ENCODE measurements at places on chromosomes 3 and 15.
A peak's percentile ranks its signal among the peaks of the same experiment; 100 is the strongest.

DNA sequence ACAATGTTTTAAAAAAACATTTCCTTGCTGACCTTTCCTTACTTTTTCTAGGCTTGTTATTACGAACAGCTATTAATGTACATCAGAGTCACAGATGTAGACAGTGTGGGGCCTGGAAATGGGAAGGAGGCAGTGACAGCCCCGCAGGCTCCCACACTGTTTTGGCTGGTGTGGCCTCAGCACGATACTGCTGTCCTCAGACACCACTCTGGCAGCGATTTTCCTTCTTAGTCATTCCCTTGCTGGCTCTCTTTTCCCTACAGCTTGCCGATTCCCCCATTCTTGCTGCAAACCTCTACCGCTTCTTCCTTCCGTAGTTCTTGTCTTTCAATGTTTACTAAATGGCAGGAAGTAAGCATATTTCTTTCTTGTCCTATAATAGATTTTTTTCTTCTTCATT is 113.1 kb downstream of the ABI3BP start:
- DNase-seq = no peak

DNA sequence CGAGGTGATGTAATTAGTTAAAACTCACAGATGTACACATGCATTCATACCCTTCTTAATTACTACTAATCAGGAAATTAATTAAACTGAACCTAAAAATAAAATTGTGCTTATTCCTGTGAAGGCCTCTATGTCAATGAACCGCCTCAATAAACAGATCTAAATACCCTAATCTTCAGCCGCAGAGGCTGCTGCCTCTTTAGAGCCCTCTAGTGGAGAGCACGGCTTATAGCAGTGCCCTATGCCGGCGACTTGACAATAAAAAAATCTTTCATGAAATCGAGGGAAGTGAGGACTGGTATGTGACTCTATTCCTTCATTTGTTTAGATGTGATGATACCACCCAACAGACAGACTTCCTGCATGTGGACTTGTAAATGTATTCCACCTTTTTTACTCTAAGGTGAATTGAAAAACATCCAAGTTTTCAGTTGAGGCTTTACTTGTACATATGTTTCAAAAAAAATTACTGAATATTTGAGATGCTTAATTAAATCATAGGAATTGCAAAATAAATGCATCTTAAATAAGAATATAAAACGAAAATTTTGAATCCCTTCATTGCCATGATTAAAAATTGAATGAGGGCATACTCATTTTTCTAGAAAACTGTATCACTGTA is 8.3 kb upstream of the EPHA3 start:
- DNase-seq = no peak

DNA sequence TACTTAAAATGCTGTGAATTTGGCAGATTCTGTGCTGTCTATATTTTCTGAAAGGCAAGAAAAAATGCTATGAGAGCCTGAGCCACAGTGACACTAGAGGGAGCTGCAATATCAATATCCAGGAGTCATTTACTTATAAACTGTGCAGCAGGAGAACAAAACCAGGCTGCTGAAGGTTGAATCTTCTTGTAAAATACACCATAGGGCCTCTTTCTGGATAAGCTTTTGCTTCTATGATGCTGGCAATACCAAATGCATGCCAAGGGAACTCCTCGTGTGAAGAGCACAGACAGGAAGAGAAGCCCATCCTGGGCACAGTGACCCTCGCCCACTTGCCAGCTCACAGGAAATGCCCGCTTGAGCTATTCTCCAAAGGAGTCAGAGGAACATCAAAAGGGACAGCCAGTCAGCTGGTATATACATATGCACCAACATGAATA is 48.0 kb upstream of the TSPAN3 start:
- no peak for DNase-seq

- no peak for DNase-seq
These were observed 428.8 kb downstream of the PYDC2 start for GRCh38 chr3:191889756-191890155.

GRCh38 chr15:92503889-92504288 is 110.2 kb downstream of the ST8SIA2 start:
- no peak for DNase-seq

- DNase-seq = no peak
These were observed 22.9 kb upstream of the PLXNA1 start for GRCh38 chr3:126959921-126960603.

GRCh38 chr3:20105513-20106280 is 65.5 kb downstream of the KAT2B start:
- DNase-seq = no peak

GRCh38 chr3:169026543-169027182 is 636.8 kb downstream of the MECOM start:
- no peak for DNase-seq

DNA sequence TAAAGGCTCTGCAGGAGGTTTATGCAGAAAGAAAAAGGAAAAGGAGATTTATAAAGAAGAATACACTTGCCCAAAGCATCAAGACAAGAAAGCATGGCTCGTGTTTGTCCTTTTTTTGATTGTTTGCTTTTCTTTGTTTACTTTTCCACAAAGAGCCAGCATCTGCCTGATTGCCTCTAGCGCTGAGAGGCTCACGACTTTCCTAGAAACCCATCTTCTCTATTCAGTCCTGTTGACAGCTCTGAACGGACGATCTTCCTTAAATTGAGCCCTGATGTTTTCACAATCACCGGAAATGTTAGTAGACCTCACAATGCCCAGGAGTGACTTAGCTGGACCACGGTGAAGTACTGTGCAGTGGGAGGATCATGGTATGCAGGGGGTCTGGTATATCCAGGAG is 12.4 kb downstream of the GP5 start:
- no peak for DNase-seq

- peak; percentile 75 for DNase-seq
These were observed 83.7 kb downstream of the ETV5 start for GRCh38 chr3:186025161-186025560.

DNA sequence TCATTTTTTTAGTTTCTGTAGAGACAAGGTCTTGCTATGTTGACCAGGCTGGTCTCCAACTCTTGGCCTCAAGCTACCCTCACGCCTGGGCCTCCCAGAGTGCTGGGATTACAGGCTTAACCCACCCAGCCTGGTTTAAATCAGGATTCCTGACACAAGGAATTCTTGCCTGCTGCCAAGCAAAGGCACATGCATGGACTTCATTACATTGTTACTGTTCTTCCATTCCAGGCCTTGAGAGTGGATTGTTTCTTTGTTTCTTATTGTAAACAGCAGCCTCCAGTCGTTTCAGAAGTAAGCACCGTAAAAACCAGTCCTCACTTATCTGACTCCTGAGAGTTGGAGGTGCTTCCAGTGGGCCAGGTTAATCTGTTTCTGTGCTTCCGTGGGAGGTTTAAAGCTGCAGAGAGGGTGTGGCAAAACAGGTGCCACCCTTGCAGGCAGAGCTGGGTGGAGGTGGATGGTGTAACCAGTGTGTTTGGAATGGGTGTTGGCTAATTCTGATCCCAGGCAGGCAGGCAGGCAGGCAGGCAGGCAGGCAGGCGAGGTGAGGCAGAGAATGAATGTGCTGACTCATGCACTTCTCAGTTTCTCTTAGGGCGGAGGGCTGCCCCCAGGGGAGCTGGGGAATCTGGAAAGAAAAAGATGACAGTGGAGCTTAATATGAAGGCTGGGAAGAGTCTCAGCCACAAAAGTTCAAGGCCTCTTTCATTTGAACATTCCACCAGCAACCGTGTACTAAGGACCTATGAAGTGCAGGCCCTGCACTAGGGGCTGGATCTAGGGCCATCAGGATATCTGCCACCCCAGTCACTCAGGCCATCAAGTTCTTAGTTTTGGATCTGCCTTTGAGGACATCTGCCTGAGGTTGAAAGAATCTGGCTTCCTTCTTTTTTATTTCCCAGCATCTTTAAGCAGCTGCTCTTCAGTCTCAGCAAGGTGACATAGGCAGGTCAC is 37.0 kb upstream of the CDCP1 start:
- no peak for DNase-seq

DNA sequence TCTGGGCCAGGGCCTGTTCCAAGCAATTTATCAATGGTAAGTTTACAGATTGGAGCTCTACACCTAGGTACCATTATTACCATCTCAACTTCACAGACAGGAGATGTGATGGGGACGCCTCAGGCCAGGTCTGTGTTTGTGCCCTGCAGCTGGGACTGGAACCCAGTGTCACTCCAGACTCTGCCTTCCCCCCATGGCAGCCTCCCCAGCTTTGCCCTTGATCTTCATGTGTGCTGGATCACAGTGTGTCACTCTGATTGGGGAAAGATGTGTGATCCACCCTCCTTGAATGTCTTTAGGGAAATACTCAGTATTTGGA is 59.6 kb downstream of the MGLL start:
- DNase-seq = no peak

DNA sequence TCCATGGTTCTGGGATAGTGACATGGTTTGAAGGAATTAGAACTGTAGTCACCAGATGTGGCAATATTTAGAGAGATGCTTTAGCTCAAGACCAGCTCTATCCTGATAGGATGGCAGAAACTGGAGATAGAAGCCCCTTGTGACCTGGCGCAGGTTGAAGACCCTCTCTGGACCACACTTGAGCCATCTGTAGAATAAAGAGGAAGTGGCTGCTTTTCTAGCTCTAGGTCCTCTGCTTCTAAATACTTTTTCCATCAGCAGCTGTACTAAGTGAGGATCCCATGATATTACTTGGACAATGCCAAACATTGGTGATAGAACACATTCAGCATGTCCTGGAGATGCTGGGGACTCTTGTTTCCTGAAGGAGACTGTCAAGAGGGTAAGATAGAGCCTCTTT is 172.6 kb downstream of the PDCD6IP start:
- DNase-seq = no peak

GRCh38 chr3:186967686-186968085 is 37.4 kb downstream of the ST6GAL1 start:
- DNase-seq = no peak

DNA sequence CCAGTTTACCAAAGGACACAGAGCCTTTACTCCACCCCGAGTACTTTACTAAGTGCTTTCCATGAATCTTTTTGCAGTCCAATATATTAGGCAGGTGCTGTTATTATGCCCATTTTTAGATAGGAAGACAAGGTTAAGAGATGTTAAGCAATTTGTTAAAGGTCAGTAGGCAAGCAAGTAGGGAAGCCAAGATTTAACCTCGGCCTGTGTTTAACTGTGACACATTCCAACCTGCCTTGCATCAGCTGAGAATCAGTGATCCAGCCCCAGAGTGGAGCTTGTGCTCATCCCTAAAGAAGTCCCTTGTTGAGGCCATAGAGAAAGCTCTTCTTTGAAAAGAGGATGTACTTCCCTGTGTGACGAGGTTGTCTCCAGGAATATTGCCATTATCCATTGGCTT is 51.3 kb upstream of the C15orf61 start:
- no peak for DNase-seq

GRCh38 chr3:15403965-15404364 is 23.4 kb downstream of the METTL6 start:
- DNase-seq = no peak

DNA sequence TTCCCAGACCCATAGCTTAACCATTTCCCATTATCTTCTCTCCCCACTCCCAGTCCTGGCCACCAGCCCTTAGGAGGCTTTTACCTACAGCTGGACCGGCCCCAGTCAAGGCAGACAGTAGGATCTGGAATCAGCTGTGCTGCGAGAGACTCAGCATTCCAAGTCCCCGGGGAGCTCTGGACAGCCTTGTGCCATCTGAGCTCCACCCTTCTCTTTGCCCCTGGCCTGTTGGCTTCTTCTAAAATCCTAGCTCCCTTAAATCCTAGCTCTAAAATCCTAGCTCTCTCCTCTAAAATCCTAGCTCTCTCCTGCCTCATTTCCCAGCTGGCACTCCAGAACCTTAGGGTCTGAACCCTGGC is 21.3 kb downstream of the MEGF11 start:
- DNase-seq = no peak

- no peak for DNase-seq
These were observed 1237.9 kb downstream of the ROBO2 start for GRCh38 chr3:78277801-78278200.

- no peak for DNase-seq
These were observed 80.7 kb upstream of the PSMD6 start for GRCh38 chr3:64104006-64104405.

- DNase-seq = no peak
These were observed 66.1 kb downstream of the GBE1 start for GRCh38 chr3:81695302-81695701.

- no peak for DNase-seq
These were observed 53.7 kb downstream of the TRIM42 start for GRCh38 chr3:140731440-140732119.

DNA sequence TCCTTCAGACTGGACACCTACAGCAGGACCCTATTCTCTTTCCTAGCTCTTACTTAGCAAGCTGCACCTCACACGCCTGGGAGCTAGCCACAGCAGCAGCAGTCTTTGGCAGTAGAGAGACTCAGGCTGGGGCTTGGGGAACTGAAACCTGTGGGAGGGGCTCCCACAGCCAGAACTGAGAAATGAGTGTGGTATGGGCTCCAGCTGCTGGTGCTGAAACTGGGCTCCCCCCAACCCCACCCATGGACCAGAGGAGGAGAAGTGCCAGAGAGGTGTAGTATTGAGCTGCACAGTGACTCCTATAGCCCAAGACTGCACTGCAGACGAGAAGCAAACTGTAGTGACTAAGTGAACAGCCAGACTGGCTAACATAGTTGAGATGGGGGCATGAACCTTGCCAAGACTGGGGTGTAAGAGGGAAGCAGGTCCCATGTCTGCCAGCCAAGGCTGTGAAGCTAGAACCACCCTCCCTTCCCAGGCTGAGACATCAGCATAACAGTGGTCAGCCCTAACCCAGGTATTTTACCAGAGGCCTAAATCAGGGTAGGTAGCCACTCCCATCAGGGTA is 62.5 kb downstream of the MYO5A start:
- peak; percentile 37 for DNase-seq

- DNase-seq = no peak
These were observed 33.4 kb upstream of the MUC13 start for GRCh38 chr3:124967964-124968363.

- DNase-seq = no peak
These were observed 3.3 kb downstream of the PRTG start for GRCh38 chr15:55739641-55740040.

GRCh38 chr15:65869954-65870871 is 922 bp downstream of the RAB11A start:
- peak; percentile 65 for DNase-seq

Data from stimulated activated effector memory CD8-positive, alpha-beta T cell treated with anti-CD3 and anti-CD28 coated beads, Interleukin-12 subunit alpha, Interleukin-12 subunit beta, amount 100 ng/mL, for 72 hours (primary cell).